ENCODE measurements at places on chromosomes 5 and 9.

- no peak for DNase-seq
Measured at GRCh38 chr5:175752826-175753535, 95.1 kb downstream of the HRH2 start.

DNA sequence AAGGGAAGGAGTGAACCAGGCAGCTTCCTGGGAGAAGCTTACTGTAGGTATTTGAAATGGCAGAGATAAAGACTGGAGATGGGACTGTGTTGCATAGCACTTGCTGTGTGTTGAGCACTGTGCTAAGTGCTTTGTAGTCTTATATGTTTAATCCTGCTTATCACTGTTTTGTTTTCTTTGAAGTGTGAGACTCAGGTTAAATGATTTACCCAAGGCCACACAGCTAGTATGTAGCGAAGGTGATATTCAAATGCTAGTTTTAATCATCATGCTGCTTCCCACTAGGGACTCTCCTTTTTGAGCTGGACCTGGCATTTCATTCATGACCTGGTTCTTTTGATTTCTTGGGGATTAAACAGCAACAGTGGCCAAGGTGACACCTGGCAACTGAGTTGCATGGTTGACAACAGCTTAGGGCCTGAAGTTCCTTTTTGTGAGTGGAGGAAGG is 35.3 kb upstream of the SPRY4 start:
- no peak for DNase-seq

- no peak for DNase-seq
Measured at GRCh38 chr5:176608937-176609723, 826 bp downstream of the GPRIN1 start.

- DNase-seq: no peak
Measured at GRCh38 chr5:10524376-10525123, 39.3 kb upstream of the ANKRD33B start.

DNA sequence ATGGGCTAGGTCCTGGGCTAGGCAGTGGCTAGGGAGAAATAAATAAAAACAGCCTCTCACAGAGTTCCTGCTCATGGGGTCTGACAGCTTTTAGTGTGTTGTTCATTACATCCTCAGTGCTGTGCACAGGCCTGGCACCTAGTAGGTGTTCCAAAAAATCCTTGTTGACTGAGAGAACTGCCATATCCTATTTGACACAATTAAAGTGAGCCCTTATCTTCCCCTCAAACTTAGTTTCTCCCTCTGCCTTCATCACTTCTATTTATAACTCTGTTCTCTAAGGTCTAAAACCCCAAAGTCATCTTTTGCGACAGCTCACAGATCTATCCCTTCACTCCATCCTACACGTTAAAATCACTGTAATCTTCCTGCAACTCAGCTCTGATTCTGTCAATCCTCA is 549.1 kb upstream of the DAP start:
- DNase-seq: no peak

DNA sequence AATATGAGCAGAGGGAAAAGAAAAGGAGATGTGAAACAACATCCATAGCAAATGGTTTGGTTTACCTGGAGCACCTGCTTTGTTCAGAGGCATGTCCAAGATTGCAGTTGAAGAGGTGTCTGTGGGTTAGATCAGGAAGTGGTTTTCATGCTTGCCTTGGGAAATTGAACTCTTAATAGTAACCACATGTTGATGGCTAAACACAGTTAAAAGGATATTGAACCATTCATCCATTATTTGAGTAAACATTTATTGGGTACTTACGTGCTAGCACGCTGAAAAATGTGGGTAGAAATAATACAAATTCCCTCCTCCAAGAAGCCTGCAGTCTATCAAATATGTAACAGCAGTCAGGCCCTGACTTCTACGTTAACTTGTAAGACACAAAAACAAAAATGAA is 235.7 kb upstream of the TNC start:
- DNase-seq: no peak

DNA sequence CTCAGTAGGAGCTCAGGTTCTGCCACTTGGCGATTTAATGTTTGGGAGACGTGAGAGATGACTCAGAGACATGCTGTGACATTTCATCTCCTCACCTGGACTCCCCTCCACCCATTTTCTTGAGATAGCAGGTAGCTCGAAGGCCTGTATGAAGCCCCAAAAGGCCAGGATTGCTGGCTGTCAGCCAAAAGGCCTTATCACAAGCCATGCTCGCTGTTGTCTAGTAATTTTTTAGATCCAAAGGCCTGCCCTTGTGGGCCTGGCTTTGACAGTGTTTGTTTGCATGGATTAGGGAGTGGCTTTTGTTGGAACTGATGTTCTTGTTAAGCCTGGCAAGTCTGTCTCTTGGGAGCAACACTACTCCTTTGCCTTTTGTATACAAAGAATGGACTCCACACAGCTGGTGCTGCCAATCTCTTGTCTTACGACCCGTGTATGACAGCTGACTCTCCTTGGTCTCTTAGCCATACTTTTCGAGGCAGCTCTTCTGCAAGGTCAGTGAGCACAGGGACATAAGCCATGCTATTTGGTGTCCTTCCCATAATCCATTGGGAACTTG is 22.7 kb downstream of the CAVIN4 start:
- DNase-seq: no peak

Measured in urinary bladder (tissue), 4 donors.